GM23248 (cell line): ENCODE measurements at places on chromosomes 6 and 20. TPM values are rescaled to one million over a fixed set of nuclear protein-coding genes. Genes with fewer than 3 reads are reported as not detected.
A peak's percentile ranks its signal among the peaks of the same experiment; 100 is the strongest.

DUSP15 gene
- not detected in 2 replicates for total RNA-seq

- H3K4me3 ChIP-seq: no peak overlapping the region
- no peak overlapping the region for H3K27ac ChIP-seq
- no peak for DNase-seq
- H3K4me1 ChIP-seq: no peaks in the 10 kb centered on the region
- no peaks in the 10 kb centered on the region for H3K27me3 ChIP-seq
These were observed 225.2 kb downstream of the SMOC2 start for GRCh38 chr6:168666170-168666569.

DNA sequence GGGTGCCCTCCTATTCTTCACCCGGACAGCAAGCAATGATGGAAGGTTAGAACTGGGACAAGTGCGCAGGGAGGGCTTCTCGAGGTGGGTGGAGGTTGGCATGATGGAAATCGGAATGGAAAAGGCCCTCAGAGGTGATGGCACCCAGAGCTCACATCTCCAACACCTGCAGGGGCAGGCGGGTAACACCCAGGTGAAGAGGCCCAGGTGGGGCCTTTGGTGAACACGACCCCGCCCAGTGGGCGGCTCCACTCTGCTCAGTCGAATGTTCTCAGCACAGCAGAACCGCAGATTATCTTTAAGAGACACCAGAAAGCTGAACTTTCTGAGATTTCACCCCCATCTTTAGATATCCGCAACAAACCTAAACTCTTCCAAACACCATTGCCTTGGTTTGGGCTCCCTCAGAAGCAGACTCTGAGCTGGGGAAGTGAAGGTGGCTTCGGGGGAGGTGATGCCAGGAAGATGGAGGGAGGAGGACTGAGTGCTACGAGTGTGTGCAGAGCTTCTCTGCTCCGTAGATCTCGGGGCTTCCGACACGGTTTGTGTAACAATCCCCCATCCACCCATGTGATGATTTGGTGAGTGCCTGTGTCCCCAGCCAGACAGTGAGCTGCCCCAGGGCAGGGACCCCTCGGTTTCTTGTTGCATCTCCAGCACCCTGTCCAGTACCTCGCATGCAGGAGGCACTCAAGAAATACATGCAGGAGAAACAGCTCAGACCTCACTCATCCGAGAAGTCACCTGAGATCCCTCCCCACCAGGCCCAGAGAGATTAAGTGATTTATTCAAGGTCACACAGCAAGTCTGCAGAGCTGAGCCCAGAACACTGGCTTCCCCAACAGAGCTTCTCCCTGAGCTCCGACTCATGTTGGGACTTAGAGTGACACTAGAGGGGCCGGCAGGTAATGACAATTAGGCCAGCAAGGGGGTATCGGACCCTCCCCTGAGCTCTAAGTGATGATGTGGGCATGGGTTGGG is 45.4 kb downstream of the BPIFB1 start:
- H3K36me3 ChIP-seq: no peaks in the 10 kb centered on the region
- no peak overlapping the region for H3K27ac ChIP-seq
- no peak overlapping the region for H3K4me3 ChIP-seq
- no peak for DNase-seq
- no peaks in the 10 kb centered on the region for H3K4me1 ChIP-seq
- H3K27me3 ChIP-seq: peaks cover 57% of the 10 kb centered on the region

UNC5CL gene
- total RNA-seq: not detected in 2 replicates

- H3K36me3 ChIP-seq: peaks cover 3% of the 10 kb centered on the region; the same call in 1 of the 2 replicates
- DNase-seq: no peak
These were observed 82.9 kb downstream of the GMPR start for GRCh38 chr6:16321341-16321710.

GRCh38 chr6:144624716-144625115 is 339.6 kb downstream of the UTRN start:
- H3K4me1 ChIP-seq: no peaks in the 10 kb centered on the region
- no peak for DNase-seq
- H3K4me3 ChIP-seq: no peak overlapping the region
- H3K36me3 ChIP-seq: no peaks in the 10 kb centered on the region
- no peak overlapping the region for H3K27ac ChIP-seq
- H3K27me3 ChIP-seq: no peaks in the 10 kb centered on the region

CLVS2 gene
- total RNA-seq: not detected in 2 replicates

- no peak overlapping the region for H3K4me3 ChIP-seq
- peak; percentile 78 for DNase-seq
- peaks cover 9% of the 10 kb centered on the region for H3K4me1 ChIP-seq
These were observed 91.3 kb upstream of the DTNBP1 start for GRCh38 chr6:15754035-15754705.

GRCh38 chr20:51966296-51966971 is 164.1 kb upstream of the SALL4 start:
- peak; percentile 79 for DNase-seq
- no peaks in the 10 kb centered on the region for H3K4me1 ChIP-seq
- H3K36me3 ChIP-seq: no peaks in the 10 kb centered on the region
- no peaks in the 10 kb centered on the region for H3K27me3 ChIP-seq
- no peak overlapping the region for H3K27ac ChIP-seq

DNA sequence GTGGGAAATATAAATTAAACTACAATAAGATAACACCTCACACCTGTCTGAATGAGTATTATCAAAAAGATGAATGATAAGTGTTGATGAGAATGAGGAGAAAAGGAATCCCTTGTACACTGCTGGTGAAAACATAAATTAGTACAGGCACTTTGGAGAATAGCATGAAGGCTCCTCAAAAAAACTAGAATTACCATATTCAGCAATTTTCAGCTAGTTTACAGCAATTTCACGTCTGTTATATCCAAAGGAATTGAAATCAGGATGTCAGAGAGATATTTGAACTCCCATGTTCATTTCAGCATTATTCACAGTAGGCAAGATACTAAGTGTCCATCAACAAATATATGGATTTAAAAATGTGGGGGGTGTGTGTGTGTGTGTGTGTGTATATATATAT is 292.6 kb downstream of the CLVS2 start:
- no peak for DNase-seq
- H3K4me1 ChIP-seq: no peaks in the 10 kb centered on the region
- H3K27ac ChIP-seq: no peak overlapping the region

- no peaks in the 10 kb centered on the region for H3K4me1 ChIP-seq
- no peak overlapping the region for H3K27ac ChIP-seq
- peaks cover 3% of the 10 kb centered on the region for H3K36me3 ChIP-seq
- no peaks in the 10 kb centered on the region for H3K27me3 ChIP-seq
These were observed 27.7 kb downstream of the SRPK1 start for GRCh38 chr6:35893246-35893645.

DNA sequence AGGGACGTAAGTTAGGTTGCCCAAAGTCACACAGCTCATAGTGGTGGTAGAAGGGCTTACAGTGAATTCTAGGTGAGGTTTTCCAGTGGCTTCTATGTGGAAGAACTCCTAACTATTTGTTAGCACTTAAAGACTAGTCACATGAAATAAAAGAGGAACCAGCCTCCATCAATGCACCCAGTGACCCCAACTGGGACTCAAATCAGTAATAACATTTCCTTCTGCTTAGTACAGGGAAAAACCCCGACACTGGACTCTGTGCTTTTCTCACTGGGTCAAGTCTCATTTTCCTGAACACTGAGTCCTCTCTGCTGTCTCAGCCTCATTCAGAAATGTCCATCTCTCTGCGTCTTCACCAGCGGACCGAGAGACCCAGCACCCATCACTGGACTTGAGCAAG is 89.2 kb downstream of the SLC22A23 start:
- no peak overlapping the region for H3K27ac ChIP-seq
- no peaks in the 10 kb centered on the region for H3K27me3 ChIP-seq
- no peak overlapping the region for H3K4me3 ChIP-seq

DNA sequence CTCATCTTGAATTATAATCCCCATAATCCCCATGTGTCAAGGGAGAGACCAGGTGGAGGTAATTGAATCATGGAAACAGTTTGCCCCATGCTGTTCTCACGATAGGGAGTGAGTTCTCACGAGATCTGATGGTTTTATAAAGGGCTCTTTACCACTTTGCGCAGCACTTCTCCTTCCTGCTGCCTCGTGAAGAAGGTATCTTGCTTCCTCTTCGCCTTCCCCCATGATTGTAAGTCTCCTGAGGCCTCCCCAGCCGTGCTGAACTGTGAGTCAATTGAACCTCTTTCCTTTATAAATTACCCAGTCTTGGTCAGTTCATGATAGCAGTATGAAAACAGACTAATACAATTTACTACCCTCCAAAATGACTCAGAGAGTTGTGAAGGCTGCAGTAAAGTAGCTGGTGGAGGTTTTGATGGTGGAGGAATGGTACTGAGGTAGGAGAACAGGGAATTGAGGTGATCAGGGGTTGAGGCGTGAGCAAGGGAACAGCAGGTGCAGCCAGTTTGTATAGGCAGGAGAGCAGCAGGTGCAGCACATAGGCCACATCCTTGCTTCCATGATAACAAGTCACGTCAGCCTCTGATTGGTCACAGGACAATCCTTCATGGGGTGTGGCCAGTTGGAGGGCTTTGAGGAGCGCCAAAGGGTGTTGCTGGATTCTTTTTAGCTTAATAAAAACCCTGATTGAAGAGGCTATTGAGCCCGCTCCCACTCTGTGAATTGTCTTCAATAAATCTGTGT is 150.0 kb downstream of the CDC5L start:
- no peak overlapping the region for H3K4me3 ChIP-seq
- no peaks in the 10 kb centered on the region for H3K27me3 ChIP-seq
- peaks cover 10% of the 10 kb centered on the region; the same call in 1 of the 2 replicates for H3K4me1 ChIP-seq
- no peak overlapping the region for H3K27ac ChIP-seq

DNA sequence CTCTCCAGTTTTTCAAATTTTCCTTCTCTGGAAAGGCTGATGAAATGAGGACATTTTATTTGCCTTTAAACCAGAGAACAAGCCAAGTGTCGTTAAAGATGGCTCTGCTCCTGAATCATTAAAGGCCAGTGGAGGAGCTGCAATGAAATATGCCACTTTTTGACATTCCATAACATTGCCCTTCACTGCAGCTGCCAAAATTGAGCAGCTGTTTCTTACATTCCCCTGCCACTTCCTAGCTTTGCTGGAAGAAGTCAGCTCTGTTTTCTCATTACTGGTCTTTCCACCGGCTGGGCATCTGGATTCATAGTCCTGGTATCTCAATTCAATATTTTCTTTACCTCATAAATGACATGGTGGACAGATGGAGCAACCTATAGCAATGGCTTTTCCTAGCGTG is 45.5 kb upstream of the NRN1 start:
- no peaks in the 10 kb centered on the region for H3K4me1 ChIP-seq
- peaks cover 21% of the 10 kb centered on the region for H3K27me3 ChIP-seq
- no peak overlapping the region for H3K4me3 ChIP-seq
- no peaks in the 10 kb centered on the region for H3K36me3 ChIP-seq
- DNase-seq: no peak
- H3K27ac ChIP-seq: no peak overlapping the region

BMP6 gene
- total RNA-seq: 4.6 and 10.3 TPM in 2 replicates

ATF6B gene
- total RNA-seq: 33.3 and 37.3 TPM in 2 replicates

DNA sequence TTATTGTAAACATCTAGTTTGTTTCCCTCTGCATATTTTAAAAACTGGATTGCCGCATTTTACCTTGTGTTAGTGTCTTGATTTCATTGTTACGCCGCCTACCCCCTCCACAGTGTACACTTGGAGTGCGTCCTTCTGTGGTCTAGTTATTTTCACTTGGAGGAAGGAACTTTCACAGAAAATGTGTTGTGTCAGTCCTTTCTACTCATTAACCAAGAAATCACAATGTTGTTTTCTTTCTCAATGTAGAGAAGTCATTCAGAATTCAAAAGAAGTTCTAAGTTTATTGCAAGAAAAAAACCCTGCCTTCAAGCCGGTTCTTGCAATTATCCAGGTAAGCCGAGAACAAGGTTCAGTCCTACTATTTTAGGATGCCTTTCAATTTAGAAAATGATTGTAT is 10.3 kb downstream of the MTHFD1L start:
- H3K4me3 ChIP-seq: no peak overlapping the region
- no peak overlapping the region for H3K27ac ChIP-seq
- peaks cover 44% of the 10 kb centered on the region for H3K36me3 ChIP-seq

- DNase-seq: no peak
- peaks cover 11% of the 10 kb centered on the region for H3K27me3 ChIP-seq
- no peak overlapping the region for H3K4me3 ChIP-seq
- no peaks in the 10 kb centered on the region for H3K36me3 ChIP-seq
- 0 out of 2 replicates have a peak, but pooled peaks cover 10% of the 10 kb centered on the region for H3K4me1 ChIP-seq
These were observed 207.5 kb downstream of the CLIC5 start for GRCh38 chr6:45808042-45808645.

PRL gene
- total RNA-seq: not detected in 2 replicates

- peaks cover 16% of the 10 kb centered on the region for H3K4me1 ChIP-seq
- DNase-seq: peak; percentile 58
These were observed 58.2 kb downstream of the BMP7 start for GRCh38 chr20:57208198-57208597.

DNA sequence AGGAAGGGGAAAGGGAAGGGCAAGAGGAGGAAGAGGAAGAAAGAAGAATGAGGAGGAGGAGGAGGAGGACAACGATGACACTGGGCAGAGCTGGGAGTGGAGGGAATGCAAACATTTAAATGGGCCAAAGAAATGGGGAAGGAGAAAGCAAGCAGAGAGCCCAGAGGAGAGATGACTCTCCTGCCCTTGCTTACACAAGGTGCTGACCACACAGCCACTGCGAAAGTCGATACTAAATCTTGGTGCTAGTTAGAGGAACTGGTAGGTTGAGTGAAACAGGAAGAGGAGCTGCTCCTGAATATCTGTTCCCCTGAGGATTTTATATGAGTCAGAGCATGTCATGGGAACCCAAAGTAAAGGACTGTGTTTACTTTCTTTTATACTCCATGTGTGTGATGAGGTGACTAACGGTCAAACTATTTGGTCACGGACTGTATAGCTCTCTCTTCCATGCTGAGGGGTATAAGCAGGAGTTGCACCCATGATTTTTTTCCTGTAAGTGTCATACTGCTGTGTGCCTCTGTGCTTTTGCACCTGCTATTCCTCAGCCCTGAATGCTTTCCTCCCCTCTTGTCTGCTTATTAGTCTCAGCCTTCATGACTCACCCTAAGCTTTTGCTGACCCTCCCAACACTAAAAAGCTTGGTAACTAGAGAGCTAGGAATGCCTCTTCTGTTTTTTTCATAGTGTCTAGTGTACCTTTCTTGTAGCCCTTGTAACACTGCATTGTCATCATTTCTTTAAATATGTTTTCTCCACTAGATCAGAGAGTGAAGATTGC is 9.5 kb upstream of the PAQR8 start:
- DNase-seq: peak; percentile 91
- H3K4me3 ChIP-seq: peak overlapping the region; percentile 35
- peaks cover 4% of the 10 kb centered on the region; the same call in 1 of the 2 replicates for H3K27me3 ChIP-seq
- H3K4me1 ChIP-seq: peaks cover 15% of the 10 kb centered on the region

- H3K4me1 ChIP-seq: 0 out of 2 replicates have a peak, but pooled peaks cover 5% of the 10 kb centered on the region
- no peak overlapping the region for H3K4me3 ChIP-seq
- H3K27ac ChIP-seq: no peak overlapping the region
These were observed 3.5 kb upstream of the NT5DC1 start for GRCh38 chr6:116096979-116097816.

DNA sequence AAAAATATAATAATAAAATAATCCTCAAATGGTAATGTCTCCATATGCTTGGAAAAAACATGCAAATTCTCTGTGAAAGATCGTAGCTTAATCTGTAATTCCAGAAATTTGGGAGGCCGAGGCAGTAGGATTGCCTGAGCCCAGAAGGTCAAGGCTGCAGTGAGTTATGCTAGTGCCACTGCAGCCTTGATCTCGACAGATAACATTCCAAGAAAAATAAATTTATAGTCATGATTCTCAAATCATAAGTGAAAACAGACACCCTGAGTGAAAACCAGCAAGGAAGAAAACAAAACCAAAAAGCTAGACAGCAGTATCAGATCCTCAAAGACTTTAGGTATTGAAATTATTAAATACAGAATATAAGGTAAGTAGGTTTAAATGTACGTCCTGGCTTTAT is 3.8 kb upstream of the MUC21 start:
- peaks cover 16% of the 10 kb centered on the region; the same call in 1 of the 2 replicates for H3K27me3 ChIP-seq
- no peaks in the 10 kb centered on the region for H3K36me3 ChIP-seq
- 0 out of 2 replicates have a peak, but pooled peaks cover 5% of the 10 kb centered on the region for H3K4me1 ChIP-seq
- no peak for DNase-seq

ZKSCAN3 gene
- 3.0 and 4.0 TPM in 2 replicates for total RNA-seq

GMPR gene
- total RNA-seq: 0.63 and 2.2 TPM in 2 replicates
